ENCODE measurements at places on chromosomes 5 and 9.

- DNase-seq = no peak
Measured at GRCh38 chr5:23507278-23507685, at the start of gene PRDM9. Gene PRDM9 (plus strand): TSS chr5:23507609. CDS start chr5:23509034, 1,425 bp downstream.

GRCh38 chr9:115413766-115414382 is 295.9 kb upstream of the TNC start:
- no peak for DNase-seq

- DNase-seq = no peak
Measured at GRCh38 chr5:109619021-109619460, 70.7 kb upstream of the MAN2A1 start.

DNA sequence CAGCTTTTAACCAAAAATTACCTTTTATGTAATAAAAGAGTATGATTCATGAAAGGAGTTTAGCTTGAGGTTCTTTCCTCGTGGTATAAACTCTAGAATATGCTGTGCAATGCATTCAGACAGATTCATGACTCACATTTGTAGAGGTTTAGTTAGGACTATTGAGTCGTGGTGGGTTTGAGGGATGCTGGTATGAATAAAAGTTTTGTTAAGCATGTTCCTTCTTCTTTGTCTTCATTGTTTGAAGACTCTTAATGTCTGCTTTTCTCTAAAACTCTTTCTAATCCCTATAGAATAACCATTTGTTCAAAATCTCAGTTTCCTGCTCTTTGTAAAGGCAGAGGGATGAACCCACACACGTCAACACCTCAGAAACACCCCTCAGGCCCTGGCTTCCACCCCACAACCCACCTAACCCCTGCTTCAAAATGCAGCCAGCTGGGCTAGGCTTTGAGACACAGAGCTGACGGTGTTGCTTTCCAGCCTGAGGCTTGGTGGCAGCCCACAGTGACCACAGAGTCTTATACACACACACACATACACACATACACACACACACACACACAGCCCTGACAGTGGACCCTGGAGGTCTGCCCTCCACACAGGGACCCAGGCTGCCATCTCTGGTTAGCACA is 69.0 kb upstream of the IRX1 start:
- DNase-seq = no peak

DNA sequence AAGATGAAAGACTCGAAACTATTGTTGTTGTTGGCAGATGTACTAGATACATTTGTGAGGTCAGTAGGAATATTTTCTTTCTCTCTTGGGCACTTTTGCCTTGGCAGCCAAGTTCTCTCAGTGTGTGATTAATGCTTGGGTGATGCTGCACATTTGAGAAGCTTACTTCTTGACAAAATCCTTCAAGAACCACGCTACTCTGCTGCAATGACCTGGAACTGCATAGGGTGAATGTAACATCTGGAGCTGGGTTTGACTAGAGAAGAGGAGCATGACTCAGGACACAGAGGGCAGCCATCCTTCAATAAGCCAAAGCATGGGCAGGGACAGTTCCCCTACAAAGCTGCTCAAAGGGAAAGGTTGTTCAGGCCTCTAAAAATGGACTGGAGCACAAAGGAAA is 75.5 kb upstream of the PUM3 start:
- DNase-seq = no peak

- DNase-seq = no peak
Measured at GRCh38 chr5:133402775-133403174, 209.6 kb downstream of the FSTL4 start.

DNA sequence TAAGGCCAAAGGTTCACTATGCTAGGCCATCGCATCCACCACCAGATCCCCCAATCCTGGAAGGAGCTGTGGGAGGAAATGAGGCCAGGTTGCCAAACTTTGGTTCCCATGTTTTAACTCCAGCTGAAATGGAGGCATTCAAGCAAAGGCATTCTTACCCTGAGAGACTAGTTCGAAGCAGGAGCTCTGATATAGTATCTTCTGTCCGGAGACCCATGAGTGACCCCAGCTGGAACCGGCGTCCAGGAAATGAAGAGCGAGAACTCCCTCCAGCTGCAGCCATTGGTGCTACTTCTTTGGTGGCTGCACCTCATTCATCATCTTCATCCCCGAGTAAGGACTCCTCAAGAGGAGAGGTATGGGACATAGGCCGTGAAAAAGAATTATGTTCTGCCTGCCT is 75.6 kb downstream of the GAPVD1 start:
- no peak for DNase-seq

DNA sequence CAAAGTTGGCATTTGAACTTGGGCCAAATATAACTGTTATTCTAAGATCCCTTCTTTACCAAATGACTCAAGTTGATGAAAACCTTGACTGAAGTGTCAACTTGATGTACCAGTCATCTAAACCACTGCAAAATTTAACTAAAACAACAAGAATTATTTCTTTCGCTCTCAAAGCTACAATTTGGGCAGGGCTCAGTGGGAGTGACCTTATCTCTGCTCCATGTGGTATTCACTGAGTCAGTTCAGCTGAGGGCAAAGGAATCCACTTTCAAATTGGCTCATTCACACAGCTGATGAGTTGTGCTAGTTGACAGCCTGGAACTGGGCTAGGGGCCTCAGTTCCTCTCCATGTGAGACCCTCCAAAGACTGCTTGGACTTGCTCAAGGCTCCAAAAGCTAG is 166.3 kb downstream of the RORB start:
- DNase-seq = no peak

DNA sequence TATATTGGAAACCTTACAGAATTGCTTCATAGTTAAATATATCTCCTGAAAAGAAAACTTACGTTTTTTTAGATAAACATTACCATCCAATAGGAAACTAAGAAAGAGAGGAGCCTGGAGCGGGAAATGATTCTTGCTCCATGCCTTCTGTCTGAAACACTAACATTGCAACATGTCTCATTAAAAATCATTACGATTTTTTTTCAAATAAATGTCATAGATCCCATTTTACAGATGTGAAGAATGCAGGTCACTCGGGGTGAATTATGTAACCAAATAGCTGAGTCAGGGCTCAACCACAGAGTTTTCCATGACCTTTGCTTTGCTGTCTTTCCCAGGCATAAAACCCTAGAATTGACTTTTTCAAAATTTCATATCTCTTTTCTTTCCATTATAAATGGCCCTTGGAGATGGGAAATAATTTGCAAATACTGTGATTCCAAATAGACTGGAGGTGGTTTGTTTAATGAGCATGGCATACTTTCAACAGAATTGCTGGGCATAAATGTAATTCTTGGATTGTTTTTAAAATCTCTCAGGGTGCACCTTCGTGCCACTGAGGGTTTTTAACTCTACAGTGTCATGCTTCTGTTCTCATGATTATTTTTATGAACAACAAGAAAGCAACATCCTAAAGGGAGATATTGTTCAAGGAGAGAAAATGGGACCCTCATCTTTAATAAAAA is 302.8 kb downstream of the EBF1 start:
- DNase-seq = no peak

DNA sequence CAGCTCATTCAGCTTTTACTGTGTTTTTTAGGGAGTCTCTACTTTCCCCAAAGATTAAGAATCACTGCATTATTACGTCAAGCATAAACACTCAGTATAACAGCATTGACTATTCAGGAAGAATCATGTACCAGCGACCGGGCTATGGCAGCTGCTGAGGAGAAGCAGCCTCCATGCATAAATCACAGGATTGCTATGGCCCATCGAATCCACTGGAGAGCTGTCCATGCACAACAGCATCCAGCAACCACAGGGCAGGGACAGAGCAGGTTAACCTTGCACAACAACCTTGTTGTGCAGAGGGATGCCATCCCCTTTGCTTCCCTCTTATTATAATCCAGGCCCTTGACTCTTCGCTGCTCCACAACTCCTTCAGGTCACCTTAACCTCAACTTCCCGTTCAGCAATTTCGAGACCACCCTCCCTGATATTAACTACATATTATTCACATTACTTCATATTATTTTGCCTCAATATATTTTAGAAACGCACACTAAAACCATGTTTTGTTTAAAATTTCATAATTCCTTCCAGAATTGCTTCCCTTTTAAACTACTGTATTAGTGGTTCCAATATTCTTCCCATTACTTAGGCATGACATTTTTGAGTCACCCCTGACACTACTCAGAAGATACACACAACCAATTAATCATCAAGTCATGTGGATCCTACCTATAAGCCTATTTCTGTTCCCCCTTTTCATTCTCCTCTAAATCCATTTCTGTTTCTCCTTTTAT is 991 bp downstream of the IARS1 start:
- DNase-seq = no peak

DNA sequence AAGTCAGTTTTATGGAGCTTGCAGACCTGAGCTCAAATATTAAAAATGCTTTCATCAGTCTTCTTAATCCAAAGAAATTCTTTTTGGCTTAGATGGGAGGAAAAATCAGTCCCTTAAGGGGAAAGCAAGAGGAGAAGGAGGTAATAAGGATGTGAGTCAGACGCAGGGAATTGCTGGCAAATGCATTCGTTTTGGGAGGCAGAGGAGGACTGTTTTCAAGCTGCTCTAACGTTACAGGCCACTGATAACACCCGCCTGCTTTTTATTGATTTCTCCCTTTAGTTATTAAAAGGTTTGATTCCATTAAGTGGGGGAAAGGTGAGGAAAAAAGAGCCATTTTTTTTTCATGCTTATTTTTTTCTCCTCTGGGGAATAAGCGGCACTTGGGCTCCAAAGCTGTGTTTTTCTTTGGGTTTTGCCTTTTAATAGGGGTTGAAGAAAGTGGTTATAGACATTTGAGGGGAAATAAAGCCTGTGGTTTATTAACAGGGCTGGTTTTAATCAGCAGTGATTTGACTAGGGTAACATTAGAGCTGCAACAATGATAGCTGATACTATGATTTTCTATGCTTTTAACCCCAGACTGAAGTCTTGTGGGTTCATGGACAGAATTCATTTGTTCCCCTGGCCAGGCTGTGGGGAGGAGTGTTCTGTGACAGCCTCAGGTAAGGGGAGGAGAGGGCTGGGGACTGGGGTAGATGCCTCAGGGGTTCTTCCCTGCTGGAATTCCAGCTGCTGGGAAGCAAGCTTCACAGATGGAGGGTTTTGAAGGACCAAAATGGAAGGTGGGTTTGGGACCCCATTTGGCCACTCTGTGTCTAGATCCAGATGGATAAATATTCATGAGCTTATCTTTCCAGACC is 225.2 kb downstream of the GAS1 start:
- DNase-seq = no peak

- peak; percentile 82 for DNase-seq
Measured at GRCh38 chr9:83978992-83979811, 813 bp downstream of the HNRNPK start.

- DNase-seq = no peak
Measured at GRCh38 chr5:135222771-135223170, 176.3 kb downstream of the MACROH2A1 start.

GRCh38 chr5:16669776-16670175 is 53.0 kb upstream of the RETREG1 start:
- DNase-seq = no peak

DNA sequence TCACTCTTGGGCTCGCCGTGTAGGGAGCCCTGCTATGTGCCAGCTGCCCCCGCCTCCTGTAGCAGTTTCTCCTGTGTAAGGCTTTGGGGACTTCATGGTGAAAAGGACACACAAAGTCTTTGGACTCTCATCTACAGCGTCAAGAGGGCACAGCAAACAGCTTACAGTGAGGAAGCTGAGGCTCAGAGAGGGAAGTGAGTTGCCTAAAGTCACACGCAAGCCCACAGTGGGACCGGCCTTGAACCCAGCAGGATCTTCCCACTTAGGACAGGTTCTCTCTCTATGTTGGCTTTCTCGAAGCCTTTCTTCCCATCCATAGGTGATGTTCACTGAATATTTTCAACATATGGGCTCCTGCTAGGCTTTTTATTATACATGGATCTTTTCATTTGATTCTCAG is 9.8 kb upstream of the PRRX2 start:
- DNase-seq = no peak

DNA sequence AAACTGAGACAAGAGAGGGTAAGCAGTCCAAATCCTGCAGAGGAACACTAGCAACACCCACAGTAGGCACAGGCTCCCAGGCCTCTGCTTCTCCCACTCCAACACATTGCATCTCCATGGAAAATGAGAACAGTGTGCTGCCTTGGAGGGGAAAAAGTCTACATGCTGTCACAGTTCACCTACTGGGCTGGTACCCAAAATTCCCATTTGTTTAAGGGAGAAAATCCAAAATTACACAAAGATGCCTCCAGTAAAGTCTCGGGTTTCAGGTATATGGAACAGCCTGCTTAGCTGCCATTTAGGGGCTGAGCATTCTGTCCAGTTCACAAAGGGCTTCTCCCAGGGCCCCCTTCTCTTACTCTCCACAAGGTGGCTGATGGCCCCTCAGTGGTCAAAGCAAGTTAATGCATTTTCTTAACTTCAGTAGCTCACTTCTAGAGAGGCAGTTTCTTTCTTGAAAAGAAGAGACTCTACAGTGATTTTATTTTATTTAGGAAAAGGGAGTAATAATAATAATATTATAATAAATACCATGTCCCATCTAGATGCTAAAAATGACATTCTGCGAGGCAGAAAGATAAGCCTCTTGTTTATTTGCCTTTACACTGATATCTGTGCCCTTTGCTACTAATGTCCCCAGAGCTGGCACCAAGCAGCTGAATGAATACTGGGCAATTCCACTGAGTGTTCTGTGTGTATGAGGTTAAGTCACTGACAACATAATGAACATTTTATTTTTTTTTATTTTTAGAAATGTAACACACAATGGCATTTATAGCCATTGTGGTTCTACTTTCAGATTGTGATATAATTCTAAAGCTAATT is 89.4 kb downstream of the RGS7BP start:
- DNase-seq = no peak

GRCh38 chr5:35230038-35230611 is at the start of gene PRLR:
Gene PRLR (minus strand): TSS chr5:35230487. CDS start chr5:35089620, 140,867 bp downstream.
- DNase-seq = no peak

- no peak for DNase-seq
Measured at GRCh38 chr9:122127396-122127798, 32.2 kb downstream of the NDUFA8 start.

- DNase-seq = no peak
Measured at GRCh38 chr9:131677444-131678180, 62.3 kb downstream of the RAPGEF1 start.

- no peak for DNase-seq
Measured at GRCh38 chr9:87519461-87519860, 21.8 kb downstream of the DAPK1 start.

DNA sequence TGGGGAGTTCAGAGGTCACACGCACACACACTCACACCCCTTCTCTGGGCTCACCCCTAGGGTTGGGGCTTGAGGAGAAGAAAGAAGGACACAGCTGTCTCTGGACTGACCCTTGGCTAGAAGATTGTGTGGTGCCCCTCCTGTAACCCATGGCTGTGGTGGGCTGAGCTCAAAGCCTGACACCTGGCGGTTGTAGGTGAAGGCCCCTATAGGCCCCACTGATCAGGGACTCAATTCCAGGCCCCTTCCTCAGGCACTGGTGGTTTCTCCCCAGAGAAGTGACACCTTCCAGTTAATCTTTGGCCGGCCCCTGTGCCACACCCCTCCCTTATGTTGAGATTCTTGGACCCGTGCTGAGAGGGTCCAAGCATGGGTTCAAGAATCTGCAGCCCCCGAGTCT is 35.2 kb upstream of the CRB2 start:
- no peak for DNase-seq
